ENCODE measurements at places on chromosomes 5 and 9. TPM values are rescaled to one million over a fixed set of nuclear protein-coding genes. Genes with fewer than 3 reads are reported as not detected.

The CEL gene
- total RNA-seq, result 4.5 TPM

DNA sequence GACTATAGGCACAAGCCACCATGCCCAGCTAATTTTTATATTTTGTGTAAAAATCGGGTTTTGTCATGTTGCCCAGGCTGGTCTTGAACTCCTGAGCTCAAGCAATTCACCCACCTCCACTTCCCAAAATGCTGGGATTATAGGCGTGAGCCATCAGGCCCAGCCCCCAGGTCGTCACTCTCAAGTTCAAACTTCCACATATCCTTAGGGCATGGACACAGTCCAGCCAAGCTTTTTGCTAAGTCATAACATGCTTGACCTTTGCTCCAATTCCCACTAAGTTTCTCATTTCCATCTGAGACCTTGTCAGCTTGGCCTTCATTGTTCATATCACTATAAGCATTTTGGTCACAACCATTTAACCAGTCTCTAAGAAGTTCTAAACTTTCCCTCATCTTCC is 43.9 kb upstream of the ARAP3 start:
- no peaks in the 10 kb centered on the region for H3K4me1 ChIP-seq
- no peaks in the 10 kb centered on the region for H3K36me3 ChIP-seq
- no peak for DNase-seq
- H3K4me3 ChIP-seq, result no peak overlapping the region

The NRG2 gene
- 1.3 TPM for total RNA-seq

DNA sequence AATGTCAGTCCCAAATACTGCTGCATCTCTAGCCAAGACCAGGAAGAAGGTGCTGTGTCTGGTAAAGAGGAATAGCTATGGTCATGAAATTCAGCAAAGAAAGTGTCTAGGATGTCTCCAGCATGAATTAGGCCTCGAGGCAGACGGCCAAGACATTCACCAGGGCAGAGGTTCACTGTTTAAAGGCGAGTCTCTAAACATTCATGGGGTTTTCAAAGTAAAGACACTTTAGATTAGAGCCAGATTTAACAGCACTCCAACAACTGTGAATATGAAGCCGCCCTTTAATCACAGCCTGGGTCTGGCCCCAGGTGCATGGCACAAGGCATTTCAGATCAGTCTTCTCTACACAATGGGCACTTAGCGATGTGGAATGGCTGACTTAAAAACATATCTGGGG is 95.0 kb downstream of the ANKH start:
- H3K4me3 ChIP-seq, result no peak overlapping the region
- no peaks in the 10 kb centered on the region for H3K4me1 ChIP-seq
- H3K27ac ChIP-seq, result no peak overlapping the region
- no peaks in the 10 kb centered on the region for H3K27me3 ChIP-seq
- DNase-seq, result no peak

GRCh38 chr5:169795338-169795737 is 158.3 kb downstream of the DOCK2 start:
- H3K27ac ChIP-seq, result no peak overlapping the region
- no peaks in the 10 kb centered on the region for H3K27me3 ChIP-seq
- no peaks in the 10 kb centered on the region for H3K36me3 ChIP-seq
- no peak for DNase-seq
- H3K4me3 ChIP-seq, result no peak overlapping the region
- no peaks in the 10 kb centered on the region for H3K4me1 ChIP-seq

DNA sequence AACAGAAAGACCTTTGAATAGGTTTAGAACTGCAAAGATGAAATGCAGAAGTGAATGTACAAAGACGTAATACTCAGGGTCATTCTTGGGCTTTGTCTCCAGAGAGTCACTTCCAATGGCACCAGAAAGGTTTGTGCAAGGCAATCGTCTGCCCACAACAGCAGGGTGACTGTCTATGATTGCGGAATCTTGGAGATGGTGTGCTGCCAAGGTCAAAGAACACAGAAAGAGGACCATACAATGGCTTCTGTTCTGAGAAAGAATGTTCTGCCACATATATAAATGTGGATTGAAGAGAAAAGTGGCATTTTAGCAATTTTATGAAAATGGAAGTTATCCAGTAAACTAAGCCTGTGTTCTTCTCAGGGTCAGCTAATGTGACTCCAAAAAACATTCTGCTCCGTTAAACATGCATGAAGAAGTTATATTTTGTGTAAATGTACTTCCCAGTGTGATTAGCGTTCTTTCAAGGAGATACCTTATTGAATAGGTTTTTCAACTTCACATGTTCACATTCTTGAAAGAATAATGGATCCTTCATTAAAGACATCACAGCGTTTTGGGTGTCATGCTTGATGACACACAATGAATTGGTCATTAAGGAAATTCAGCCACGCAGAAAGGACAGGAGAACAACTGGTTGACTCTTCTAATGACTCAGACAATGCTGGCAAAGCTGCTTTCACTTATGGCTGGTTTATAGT is 73.4 kb upstream of the CDH6 start:
- H3K4me1 ChIP-seq, result peaks cover 6% of the 10 kb centered on the region
- H3K4me3 ChIP-seq, result no peak overlapping the region
- no peaks in the 10 kb centered on the region for H3K27me3 ChIP-seq
- H3K36me3 ChIP-seq, result no peaks in the 10 kb centered on the region
- DNase-seq, result no peak

DNA sequence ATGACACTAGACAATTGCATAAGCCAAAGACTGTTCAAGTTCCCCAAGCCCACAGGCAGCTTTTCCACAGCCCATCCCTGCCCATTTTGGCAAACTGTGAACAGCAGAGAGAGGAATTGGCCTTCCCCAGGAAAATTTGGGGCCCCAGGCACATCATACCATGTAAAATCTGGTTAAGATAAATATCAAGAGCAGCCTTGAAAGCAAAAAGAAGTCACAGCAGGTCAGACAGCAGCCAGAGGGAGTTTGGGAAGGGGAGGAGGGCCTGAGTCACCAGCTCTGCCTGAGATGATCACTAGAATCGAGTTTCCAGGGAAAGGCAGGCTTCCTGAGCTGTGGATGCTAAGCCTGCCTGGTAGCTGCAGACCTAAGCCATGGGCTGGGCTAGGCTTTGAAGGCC is 179.2 kb downstream of the RFK start:
- H3K4me3 ChIP-seq, result no peak overlapping the region
- no peaks in the 10 kb centered on the region for H3K36me3 ChIP-seq
- H3K27ac ChIP-seq, result no peak overlapping the region

The PCDHA11 gene
- 0.27 TPM for total RNA-seq

GRCh38 chr5:80249901-80250300 is 5.9 kb downstream of the SERINC5 start:
- H3K36me3 ChIP-seq, result no peaks in the 10 kb centered on the region
- peaks cover 6% of the 10 kb centered on the region for H3K4me1 ChIP-seq
- DNase-seq, result no peak
- H3K27me3 ChIP-seq, result no peaks in the 10 kb centered on the region
- H3K4me3 ChIP-seq, result no peak overlapping the region

The DPYSL3 gene
- total RNA-seq, result 288 TPM

The LCN1 gene
- total RNA-seq, result 0.81 TPM

DNA sequence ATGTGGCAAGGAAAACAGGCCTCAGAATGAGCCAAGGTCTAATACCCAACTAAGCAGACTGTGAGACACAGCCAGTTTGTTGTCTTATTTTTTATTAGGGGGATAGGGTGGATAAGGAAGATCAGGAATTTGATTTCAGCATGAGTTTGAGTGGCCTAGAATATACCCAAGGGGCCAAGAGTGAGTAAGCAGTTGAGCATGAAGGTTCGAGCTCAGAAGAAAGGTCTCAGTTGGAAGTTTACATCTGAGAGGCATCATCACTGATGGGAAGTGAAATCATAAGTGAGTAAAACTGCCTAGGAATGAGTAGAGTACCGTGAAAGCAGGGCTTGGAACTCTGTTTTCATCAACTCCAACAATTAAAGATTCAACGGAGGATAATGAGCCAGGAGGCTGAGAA is 12.6 kb downstream of the PSMD5 start:
- no peak overlapping the region for H3K4me3 ChIP-seq
- no peak for DNase-seq
- H3K36me3 ChIP-seq, result peaks cover 13% of the 10 kb centered on the region
- H3K4me1 ChIP-seq, result no peaks in the 10 kb centered on the region
- H3K27ac ChIP-seq, result no peak overlapping the region

The IFNA13 gene
- not detected for total RNA-seq

The BSPRY gene
- 0.19 TPM for total RNA-seq

DNA sequence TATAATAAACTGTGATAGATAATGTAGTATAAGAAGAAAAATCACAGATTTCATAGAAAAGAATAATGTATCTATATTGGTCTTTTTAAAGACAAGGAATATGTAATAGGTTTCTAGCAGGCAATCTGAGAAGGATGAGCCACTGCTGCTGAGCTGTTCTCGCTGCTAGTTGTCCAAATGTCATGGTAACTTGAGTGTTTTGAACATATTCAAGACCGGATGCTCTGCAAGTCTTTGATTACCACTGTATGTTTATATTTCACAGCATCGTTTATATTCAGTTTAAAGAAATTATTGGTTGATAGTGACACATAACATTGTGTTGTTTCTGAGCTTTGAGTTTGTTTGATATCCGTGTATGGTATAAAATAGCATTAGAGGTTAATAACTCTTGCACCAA is 9.6 kb downstream of the C5orf47 start:
- H3K4me3 ChIP-seq, result no peak overlapping the region
- H3K27ac ChIP-seq, result no peak overlapping the region
- no peaks in the 10 kb centered on the region for H3K36me3 ChIP-seq
- H3K27me3 ChIP-seq, result no peaks in the 10 kb centered on the region
- no peaks in the 10 kb centered on the region for H3K4me1 ChIP-seq

- H3K27me3 ChIP-seq, result no peaks in the 10 kb centered on the region
- no peaks in the 10 kb centered on the region for H3K4me1 ChIP-seq
- H3K36me3 ChIP-seq, result no peaks in the 10 kb centered on the region
- no peak overlapping the region for H3K27ac ChIP-seq
- no peak overlapping the region for H3K4me3 ChIP-seq
- no peak for DNase-seq
These were observed 137.7 kb upstream of the SMIM23 start for GRCh38 chr5:171647904-171648260.

Data from aorta (tissue), 5 donors.